ENCODE measurements at places on chromosomes 12 and 14.
A peak's percentile ranks its signal among the peaks of the same experiment; 100 is the strongest.

DNA sequence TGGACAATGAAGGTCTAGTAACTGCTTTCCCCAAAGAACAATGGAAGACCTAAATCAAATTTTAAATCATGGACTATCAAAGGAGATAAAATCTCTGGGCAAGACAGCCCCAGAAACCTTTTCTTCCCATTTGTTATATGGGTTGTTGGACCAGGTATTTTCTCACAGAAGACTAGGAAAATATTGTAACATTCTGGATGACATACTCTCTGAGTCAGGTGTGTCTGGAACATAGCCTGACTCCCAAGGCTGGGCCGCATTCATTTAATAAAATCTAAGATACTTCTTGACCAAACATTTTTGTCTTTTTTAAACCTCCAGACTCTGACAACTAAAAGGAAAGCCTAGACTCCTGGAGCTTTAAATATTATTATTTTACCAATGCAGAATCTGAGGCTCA lies 87.9 kb downstream of the ATP23 start:
- no peak for DNase-seq

GRCh38 chr14:104296388-104297312 lies 158.3 kb downstream of the KIF26A start:
- DNase-seq = no peak

DNA sequence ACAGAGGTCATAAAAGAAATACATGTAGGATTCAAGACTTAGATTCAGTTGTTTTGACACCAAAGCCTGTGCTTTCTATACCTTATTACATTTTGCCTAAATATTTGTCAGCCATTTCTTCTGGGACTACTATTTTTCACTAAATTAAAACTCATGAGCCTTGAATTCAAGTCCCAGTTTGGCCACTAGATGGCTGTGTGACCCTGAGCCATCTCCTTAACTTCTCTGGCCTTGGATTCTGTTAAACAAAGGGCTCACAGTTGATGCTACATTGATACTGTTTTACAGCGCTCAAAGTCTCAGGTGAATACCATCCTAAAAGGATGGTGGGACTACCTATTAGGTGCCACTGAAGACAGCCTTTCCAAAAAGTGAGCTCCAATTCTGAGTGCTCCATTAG lies 39.6 kb upstream of the CCDC198 start:
- DNase-seq = peak; percentile 29

GRCh38 chr12:23528316-23528715 lies 421.2 kb downstream of the SOX5 start:
- DNase-seq = no peak

DNA sequence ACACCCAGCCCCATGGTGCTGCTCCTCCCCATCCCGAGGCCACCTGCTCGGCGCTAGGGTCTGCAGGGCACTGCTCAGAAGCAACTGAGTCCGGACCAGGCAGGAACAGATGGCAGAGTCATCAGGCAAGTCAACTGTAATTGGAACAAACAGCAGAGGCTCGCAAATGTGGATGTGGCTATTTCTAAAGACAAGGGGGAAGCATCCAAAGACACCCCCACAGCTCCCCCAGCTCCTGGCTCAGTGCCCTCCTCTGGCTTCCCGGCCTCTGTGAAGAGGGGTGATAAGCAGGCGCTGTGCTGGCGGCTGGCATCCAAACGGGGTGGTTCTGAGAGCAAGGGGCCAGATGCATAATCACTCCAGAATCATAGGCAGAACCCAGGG lies 125.6 kb downstream of the PIWIL1 start:
- DNase-seq = no peak

GRCh38 chr12:109581856-109582255 lies 8.3 kb downstream of the MVK start:
- no peak for DNase-seq

DNA sequence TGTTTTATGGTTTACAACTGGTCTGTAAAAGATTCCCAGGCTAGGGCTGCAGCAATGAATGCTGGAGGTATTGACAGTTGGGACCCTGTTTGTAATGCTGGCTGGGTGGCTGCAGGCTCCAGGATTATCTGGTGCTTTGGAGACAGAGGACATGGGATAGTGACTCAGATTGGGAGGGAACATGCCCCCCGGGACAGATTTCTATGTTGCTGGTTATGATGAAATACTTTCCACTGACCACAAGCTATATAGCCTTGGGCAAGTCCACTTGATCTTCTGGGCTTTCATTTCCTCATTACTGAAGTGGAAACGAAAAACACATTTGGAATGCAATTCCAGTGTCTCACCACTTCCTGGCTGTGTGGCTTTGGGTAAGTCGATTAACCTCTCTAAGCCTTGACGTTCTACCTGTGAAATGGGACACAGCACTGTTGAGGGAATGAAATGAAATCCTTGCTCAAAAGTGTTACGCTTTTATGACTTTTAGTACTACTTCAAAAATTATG lies 6.3 kb upstream of the TPCN1 start:
- no peak for DNase-seq

DNA sequence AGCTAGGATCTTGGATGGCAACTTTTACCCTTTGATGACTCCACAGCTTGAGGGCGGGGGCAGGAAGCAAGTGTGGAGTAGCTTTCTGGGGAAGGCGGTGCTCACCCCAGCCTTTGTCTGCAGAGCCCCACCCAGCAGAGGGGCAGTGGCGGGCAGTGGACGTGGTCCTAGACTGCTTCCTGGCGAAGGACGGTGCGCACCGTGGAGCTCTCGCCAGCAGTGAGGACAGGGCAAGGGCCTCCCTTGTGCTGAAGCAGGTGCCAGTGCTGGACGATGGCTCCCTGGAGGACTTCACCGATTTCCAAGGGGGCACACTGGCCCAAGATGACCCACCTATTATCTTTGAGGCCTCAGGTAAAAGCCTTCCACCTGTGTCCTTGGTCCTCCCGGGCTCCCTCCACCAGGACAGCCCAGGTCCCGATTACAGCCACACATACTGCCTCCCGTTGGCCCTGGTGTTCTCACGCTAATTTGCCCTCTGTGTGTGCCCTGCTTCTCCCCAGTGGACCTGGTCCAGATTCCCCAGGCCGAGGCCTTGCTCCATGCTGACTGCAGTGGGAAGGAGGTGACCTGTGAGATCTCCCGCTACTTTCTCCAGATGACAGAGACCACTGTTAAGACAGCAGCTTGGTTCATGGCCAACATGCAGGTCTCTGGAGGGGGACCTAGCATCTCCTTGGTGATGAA lies 1.2 kb downstream of the TAPBPL start:
- no peak for DNase-seq

DNA sequence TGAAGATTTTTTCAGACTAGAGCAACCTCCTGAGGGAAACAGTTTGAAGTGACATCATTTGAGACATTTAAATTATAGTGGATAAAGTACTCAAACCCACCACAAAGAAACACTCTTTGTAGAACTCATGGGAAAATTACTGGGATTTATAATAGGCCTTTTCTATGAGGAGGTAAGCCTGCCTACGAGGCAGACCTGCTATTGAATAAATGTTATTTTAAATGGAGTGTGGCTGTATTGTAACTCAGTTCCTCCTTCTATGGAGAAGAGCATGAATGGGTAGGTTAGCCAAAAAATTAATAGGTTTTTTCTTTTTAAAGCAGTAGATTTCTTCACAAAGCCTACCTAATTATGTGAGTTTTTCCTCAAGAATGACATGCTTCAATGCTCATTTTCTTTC lies 63.7 kb upstream of the PLEKHA5 start:
- DNase-seq = no peak

- DNase-seq = no peak
Measured at GRCh38 chr12:112121780-112122565, 3.4 kb upstream of the TRAFD1 start.

- DNase-seq = no peak
Measured at GRCh38 chr12:8701046-8701660, 3.4 kb downstream of the RIMKLB start.

DNA sequence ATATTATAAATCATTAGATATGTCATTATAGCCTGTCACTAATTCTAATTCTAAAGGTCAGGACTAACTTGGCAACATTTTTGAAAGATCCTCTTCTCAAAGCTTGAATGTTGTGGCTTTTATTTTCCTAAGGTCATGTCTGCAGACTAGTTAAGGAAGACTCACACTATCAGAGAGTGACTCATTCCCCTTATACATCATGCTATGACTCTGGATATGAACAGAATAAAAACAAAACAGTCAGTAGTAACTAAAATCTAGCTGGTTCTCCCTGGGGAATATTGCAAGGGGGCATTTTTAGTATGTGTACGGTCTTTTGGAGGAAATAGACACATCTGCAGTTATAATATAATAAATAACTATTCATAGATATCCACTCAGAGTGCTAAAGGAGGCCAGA lies 170.6 kb downstream of the SLC2A13 start:
- DNase-seq = no peak

DNA sequence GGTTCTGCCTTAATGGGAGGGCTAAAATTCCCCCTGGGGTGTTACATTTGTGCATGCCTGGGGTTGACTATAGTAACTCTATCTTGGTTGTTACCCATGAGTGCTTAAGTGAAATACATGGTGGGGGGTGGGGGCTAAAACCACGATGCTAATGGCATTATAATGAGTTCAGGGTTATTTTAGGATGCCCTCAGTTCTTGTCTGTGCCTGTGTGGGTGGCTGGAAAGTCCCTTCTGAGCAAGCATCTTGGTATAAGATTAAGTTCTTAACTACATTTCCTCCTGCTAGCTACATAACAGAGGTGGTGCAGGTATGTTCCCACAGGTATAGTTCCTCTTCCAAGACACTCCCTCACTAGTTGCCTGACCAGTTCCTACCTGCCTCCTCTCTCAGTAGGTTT lies 822.3 kb downstream of the LRFN5 start:
- no peak for DNase-seq

DNA sequence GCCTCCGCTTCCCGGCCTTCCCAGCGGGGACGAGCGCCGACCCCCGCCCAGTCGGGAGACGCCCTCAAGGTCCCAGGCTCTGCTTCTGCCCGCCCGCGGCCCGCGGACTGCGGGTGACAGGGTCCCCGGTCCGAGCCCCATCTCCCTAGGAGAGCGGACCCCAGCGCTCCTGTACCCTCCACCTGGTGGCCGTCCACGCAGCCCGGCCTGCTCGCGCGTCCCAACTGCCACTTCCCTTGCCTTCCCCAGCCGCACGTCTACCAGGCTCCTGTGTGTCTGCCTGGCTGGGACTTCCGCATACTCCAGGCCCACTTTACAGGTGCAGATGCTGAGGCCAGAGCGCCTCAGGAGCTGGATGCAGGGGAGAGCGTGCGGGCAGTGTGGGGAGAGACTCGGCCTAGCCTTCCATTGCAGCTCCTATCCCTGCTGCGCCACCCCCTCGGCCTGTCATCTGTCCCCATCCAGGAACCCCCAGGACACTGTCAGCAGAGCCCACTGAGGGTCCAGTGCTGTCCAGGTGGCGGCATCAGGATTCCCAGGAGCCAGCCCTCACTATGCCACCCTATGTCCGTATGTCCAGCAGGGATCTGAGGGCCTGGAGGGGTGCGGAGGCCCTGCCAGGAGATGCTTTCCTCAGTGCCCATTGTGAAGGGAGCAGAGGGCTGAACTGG lies 8.0 kb upstream of the ANKRD9 start:
- DNase-seq = no peak

DNA sequence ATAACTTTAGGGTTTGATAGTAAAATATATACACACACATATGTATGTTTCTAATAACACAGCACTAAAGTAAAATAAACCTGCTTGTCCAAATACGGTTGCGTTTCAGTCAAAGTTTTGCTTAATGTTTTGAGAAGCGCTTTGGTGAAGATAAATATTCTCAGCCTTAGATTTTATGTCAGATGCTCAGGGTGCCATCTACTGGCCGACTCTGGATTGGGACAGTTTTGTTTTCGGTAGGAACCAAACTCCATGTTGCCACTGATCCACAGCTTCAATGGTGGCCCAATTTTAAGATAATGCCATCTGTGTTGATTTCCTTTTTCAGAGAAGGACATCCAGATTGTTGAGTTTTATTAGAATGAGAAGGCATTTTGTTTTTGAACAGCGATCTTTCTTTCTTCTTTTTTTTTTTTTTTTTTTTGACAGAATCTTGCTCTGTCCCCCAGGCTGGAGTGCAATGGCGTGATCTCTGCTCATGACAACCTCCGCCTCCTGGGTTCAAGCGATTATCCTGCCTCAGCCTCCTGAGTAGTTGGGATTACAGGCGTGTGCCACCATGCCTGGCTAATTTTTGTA lies 43.1 kb downstream of the LLPH start:
- DNase-seq = peak; percentile 56

GRCh38 chr14:105325716-105326567 lies 11.4 kb downstream of the PACS2 start:
- no peak for DNase-seq

DNA sequence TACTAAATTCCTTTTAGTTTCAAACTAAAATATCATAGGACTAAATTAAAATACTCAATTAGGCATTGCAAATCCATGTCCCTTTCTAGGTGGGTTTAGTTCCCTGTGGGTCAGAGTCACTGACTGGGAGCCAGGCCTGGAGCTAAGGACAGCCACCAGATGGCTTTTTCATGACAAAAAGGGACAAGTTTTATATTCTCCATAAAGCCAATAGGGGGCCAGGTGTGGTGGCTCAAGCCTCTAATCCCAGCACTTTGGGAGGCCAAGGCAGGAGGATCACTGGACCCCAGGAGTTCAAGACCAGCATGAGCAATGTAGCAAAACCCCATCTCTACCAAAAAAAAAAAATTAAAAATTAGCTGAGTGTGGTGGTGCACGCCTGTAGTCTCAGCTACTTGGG lies 35.4 kb upstream of the EIF5 start:
- DNase-seq = no peak

- no peak for DNase-seq
Measured at GRCh38 chr14:75495882-75496281, 26.4 kb upstream of the BATF start.

DNA sequence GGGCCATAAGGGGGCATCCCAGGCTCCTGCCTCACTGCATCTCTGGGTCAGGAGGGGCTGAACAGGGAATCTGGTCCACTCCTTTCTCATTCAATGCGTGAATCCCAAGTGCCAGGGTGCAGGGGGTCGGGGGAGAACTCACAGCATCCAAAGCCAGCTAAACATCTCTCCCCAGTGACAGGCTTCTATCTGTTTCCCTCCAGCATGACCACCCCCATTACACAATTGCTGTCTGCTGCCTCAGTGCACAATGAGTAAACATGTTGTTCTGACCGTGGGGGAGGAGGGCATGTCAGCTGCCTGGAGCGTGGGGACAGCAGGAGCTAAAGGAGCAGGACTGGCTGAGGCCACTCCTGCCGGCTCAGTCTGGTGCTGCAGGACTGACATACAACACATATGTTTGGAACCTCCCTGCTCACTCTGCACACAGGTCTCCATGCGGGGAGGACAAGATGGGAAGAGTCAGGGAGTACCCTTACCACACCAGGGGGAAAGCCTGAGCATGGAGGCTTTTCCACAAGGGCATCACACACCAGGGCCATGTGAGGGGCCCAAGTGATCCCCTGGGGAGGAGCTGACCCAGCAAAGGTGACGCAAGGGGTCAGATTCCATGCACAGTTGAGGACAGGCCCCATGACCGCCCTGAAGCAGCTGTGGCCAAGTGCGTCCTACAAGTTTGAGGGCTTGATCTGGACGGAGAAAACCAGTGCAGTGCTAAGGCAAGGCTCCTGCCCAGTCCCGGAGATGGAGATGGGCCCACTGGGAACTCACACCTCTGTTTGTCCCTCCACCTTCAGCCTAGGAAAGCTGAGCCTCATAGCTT lies 1.4 kb downstream of the TNS2 start:
- DNase-seq = no peak

- DNase-seq = peak; percentile 97
Measured at GRCh38 chr12:132429946-132430643, 59.9 kb upstream of the FBRSL1 start.

All from NCI-H345 (cell line).